ENCODE measurements at places on chromosomes 7 and 10. TPM values are rescaled to one million over a fixed set of nuclear protein-coding genes. Genes with fewer than 3 reads are reported as not detected.

The RNLS gene
- 7.3 TPM for polyA plus RNA-seq

The ZNF467 gene
- 31.9 TPM for polyA plus RNA-seq

The DGKI gene
- polyA plus RNA-seq = 0.34 TPM

The ADIRF gene
- 8.0 TPM for polyA plus RNA-seq

The HOXA2 gene
- polyA plus RNA-seq = 18.0 TPM

The ZNF365 gene
- polyA plus RNA-seq = 0.95 TPM

The SPDYE1 gene
- polyA plus RNA-seq = 2.5 TPM

The GPR15LG gene
- polyA plus RNA-seq = not detected

The AGR2 gene
- 107 TPM for polyA plus RNA-seq

The NODAL gene
- 0.92 TPM for polyA plus RNA-seq

The TUBAL3 gene
- not detected for polyA plus RNA-seq

The GJD4 gene
- not detected for polyA plus RNA-seq

The TSPAN12 gene
- 36.9 TPM for polyA plus RNA-seq

The ZNF248 gene
- 31.0 TPM for polyA plus RNA-seq

Data from left lung (tissue), 14 donors.